CD4-positive, alpha-beta T cell treated with Interleukin-6 for 4 hours (primary cell): ENCODE measurements at places on chromosomes 3 and 15.
A peak's percentile ranks its signal among the peaks of the same experiment; 100 is the strongest.

GRCh38 chr3:197994736-197995135 is 34.7 kb downstream of the LMLN start:
- DNase-seq = no peak

- no peak for DNase-seq
Measured at GRCh38 chr3:177102553-177102952, 94.7 kb downstream of the TBL1XR1 start.

GRCh38 chr15:29533647-29534046 is 264.0 kb upstream of the NSMCE3 start:
- no peak for DNase-seq

DNA sequence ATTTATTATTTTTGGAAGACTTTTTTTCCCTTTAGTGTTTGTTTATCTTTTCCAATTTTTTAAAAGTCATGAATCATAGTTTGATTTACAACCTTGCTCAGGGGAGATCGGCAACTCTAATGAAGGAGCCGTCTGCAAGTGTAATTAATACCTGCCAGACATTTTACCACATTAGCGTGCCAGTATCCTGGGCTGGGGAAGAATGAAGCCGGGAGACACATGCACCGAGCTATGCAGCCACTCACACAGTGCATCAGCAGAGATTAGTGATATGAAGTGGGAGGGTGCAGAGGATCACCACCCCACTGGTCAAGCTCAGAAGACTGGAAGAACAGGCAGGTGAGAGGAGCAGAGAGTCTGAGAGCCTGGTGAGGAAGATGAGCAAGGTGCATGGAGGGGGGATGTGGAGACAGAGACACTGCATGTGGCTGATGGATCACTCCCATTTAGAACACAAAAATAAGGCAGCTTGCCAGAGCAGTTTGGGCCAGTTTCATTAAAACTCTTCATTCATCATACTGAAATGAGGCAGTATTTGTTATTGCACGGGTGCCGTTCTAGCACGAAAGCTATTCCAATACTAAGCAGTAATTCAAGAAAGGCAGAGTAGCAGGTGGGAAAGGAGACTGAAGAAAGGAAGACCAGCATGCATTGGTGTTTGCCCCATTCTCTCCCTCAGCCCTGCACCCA is 821.6 kb downstream of the TUSC7 start:
- no peak for DNase-seq

GRCh38 chr3:16243706-16244490 is 20.8 kb downstream of the DPH3 start:
- DNase-seq = no peak

GRCh38 chr3:45118615-45119071 is 27.5 kb downstream of the CDCP1 start:
- no peak for DNase-seq

GRCh38 chr15:41940441-41940857 is 31.9 kb downstream of the EHD4 start:
- DNase-seq = peak; percentile 60

- DNase-seq = no peak
Measured at GRCh38 chr3:149310796-149311534, 22.5 kb downstream of the TM4SF18 start.
